ENCODE measurements at places on chromosomes 3 and 15.

DNA sequence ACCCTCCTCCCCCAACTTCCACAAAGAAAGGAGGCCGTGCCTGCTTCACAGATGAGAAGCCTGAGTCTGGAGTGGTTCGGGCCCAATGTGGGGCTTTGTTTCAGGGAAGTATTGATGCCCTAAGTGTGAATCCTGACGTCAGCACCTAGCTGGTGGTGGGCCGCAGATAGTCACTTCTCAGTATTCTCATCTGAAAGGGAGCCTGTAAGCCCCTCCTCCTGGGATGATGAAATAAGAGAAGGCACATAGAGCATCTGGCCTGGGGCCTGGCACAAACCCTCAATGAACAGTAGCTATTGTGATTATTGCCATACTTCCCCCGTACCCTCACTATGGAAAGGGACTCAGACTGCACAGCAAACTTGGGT, 24.8 kb downstream of the LINGO1 start:
- no peak for DNase-seq

- DNase-seq: no peak
Observed at GRCh38 chr3:112471596-112472325, 27.5 kb downstream of the BTLA start.

DNA sequence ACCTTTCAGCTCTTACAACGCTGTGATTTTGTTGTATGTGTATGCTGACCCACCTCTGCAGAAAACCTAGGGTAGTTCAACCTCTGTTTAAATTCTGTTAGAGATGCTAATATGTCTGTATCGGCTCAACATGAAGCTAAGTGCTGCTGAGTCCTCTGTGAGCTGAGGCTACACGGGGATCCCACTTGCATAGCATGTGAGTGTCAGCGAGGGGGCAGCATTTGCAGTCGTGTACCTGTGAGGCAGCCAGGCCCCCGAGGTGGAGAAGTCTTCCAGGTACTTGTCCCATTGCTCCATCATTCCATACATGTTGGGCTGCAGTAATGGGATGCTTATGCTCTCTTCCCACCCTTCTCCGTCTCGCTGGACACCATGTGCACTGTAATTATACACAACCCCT, 3.7 kb downstream of the MKRN2OS start:
- no peak for DNase-seq

DNA sequence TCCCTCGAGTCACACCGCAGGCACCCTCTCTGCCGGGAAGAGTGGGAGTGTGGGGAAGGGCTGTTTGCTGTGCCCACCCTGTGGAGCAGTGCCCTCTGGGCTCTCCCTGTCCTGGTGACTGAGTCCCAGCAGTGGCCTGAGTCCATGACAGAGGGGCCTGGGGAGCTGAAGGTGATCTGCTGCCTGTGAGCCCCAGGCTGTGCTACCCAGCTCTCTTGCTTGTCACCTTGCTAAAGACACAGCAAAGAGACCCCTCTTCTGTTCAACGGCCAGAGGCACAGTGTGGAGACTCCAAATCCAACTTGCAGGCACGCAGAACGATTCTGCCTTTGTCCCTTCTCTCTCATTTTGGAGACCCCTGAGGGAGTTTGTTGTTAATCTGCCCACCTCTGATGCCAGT, 232.6 kb downstream of the OPA1 start:
- no peak for DNase-seq
